Stimulated activated CD4-positive, alpha-beta T cell treated with anti-CD3 and anti-CD28 coated beads, Interleukin-15, amount 100 ng/mL, for 1 hour (primary cell): ENCODE measurements at places on chromosomes 7 and 10.

DNA sequence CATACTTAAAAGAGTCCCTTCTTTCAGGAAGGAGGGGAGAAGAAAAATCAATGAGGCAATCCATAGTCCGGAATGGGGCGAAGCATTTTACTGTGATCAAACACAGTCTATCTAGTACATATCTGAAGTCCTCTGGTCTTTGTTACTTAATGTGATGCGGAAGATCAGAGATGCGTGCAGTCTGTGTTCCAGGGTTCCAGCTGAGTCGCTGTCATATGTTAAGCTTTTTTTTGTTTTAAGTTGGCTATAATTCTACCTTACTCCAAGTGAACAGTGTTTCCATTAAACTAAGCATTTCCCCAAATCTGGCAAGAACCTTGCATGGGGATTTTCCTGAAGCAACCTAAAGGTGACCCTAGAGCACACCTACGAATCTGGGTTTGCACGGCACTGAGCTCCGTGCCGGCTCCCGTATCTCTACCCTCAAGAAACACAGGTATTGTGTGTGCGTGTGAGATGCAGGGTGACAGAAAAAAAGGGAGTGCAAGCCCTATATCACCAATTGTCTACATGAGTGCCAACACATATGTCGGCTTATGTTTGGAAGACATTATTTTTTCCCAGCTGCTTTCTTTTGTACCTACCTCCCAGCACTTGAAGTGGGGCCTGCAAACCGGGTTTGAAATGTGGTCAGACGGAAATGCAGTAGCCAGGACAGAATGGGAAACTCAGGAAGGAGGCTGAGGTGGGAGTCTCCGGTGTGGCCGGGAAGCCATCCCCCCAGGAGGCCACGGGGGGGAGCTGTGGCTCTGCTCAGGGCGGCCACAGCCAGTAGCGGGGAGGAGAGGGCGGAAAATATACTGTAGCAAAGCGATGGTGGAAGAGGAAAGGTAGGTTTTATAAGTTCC lies 435.8 kb upstream of the MGMT start:
- DNase-seq, result no peak

GRCh38 chr7:14836571-14837189 lies 65.9 kb downstream of the DGKB start:
- DNase-seq, result no peak

DNA sequence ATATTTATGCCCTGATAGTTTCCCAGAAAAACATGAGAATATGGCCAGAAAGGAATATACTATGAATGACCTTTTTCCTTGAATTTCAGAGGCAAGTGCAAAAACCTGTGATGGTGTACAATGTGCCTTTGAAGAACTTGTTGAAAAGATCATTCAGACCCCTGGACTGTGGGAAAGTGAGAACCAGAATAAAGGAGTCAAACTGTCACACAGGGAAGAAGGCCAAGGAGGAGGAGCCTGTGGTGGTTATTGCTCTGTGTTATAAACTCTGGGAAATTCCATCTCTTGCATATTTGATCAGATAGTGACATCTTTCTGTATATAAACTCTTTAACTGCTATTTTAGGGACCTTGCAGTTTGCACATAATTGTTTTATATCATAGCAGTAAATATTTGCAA lies 33.7 kb downstream of the RAB18 start:
- DNase-seq, result no peak

GRCh38 chr7:72706521-72706920 lies 121.5 kb downstream of the TYW1B start:
- no peak for DNase-seq

- DNase-seq, result no peak
Observed at GRCh38 chr10:74330646-74331045, 179.6 kb downstream of the ADK start.

DNA sequence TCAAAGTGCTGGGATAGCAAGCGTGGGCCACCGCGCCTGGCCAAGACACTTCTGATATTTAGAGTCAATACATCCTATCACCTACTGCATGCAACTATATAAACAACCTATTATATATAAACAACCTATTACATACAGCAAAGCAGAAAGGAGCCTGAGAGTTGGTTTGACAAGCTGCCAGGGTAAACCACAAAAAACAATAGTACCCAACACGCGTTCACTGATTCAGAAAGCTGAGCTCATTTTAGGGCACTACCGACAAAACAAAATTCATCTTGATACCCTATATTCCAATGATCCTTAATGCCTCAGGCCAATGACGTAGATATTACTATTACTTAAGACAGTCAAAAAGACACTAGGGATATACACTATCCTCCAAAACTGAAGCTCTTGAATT lies 16.2 kb downstream of the MALSU1 start:
- DNase-seq, result no peak

DNA sequence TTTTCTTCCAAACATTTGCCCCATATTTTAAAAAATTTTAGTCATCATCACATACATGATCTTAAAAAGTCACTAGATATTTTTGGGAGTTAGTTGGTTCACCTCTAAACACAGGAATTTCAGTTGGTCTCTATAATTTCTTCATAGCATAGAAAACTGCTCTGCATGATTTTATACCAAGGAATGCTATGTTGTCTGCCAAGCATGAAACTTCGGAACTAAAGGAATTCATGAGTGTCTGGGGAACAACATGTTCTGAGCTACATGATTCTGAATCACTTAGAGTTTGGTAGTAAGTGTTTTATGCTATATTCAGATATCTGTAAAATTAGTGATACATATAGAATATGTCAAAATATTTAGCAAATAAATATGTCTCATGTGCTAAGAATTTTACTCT lies 957.8 kb downstream of the GATA3 start:
- no peak for DNase-seq

- DNase-seq, result no peak
Observed at GRCh38 chr10:43700306-43700705, 51.6 kb upstream of the ZNF32 start.

- DNase-seq, result no peak
Observed at GRCh38 chr7:127901895-127902703, 129.1 kb downstream of the LRRC4 start.

GRCh38 chr7:1531979-1532455 lies 1.5 kb downstream of the MAFK start:
- DNase-seq, result no peak

DNA sequence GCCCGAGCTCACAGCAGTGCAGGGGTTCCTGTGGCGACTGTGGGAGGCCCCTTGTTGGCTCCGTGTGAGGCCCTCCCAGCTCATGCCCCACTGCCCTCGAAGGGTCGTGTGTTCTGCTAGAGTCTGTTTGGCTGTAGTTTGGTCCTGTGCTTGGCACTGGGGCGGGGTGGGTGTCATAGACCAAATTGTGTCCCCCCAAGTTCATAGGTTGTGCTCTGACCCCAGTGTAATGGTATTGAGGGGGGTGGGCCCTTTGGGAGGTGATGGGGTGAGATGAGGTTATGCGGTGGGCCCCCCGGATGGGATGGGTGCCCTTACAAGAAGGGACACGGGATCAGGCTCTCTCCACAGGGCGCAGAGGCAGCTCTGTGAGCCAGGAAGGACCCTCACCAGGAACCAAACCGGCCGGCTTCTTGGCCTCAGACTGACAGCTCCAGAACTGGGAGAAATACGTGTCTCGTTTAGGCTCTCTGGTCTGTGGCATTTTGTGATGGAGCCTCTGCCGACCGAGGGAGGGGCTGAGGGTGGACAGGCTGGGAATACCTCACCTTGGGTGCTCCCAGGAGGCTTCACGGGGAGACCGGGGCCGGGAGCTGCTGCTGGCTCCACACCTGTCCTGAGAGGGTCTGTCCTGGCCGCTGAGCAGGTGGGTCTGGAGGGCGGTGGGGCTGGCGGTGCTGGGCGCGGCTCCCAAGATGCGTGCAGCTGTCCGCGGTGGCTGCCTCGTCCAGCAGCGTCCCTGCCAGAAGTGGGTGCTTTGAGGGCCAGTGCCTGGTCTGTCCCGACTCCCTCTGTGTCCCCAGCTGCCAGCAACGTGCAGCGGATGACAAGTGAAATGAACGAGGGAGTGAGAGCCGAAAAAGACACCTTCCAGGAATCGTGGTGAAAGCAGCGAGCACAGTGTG lies 89.4 kb downstream of the INPP5A start:
- no peak for DNase-seq

- no peak for DNase-seq
Observed at GRCh38 chr10:94626476-94626875, 57.1 kb upstream of the CYP2C18 start.

GRCh38 chr7:39054731-39055130 lies 77.0 kb downstream of the POU6F2 start:
- no peak for DNase-seq

- no peak for DNase-seq
Observed at GRCh38 chr10:2278363-2278762, 541.0 kb upstream of the ADARB2 start.

GRCh38 chr7:74467876-74468275 lies 14.2 kb downstream of the GTF2IRD1 start:
- DNase-seq, result no peak

- no peak for DNase-seq
Observed at GRCh38 chr10:24174014-24174413, 34.9 kb upstream of the KIAA1217 start.

GRCh38 chr10:131892806-131893675 lies 7.8 kb upstream of the PPP2R2D start:
- no peak for DNase-seq

DNA sequence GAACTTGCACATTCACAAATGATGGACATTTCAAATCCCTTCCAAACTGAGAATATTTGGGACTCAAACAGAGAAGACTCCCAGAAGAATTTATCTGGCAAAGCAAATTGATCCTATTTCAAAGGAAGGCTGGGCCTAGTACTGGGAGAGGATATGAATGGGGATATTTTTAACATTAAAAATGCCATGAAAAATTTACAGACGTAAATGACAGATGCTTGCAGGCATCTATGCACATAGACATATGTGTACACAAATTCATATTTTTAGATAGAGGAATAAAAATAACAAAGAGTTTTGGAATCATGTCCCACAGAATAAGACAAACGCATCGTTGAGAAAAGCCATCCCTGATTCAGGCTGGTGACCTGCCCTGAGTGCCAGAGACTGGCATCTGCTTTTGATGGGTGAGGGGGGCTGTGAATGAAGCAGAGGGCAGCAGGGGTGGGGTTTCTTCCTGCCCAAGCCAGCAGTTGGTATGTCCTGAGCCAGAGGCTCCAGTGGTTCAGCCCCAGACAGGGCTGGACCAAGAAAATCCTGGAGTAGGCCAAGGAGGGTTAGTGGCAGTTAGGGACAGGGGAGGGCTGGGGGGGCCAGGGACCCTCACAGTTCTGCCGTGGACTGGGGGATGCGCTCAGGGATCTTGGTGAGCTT lies 138.5 kb downstream of the SLIT1 start:
- no peak for DNase-seq

DNA sequence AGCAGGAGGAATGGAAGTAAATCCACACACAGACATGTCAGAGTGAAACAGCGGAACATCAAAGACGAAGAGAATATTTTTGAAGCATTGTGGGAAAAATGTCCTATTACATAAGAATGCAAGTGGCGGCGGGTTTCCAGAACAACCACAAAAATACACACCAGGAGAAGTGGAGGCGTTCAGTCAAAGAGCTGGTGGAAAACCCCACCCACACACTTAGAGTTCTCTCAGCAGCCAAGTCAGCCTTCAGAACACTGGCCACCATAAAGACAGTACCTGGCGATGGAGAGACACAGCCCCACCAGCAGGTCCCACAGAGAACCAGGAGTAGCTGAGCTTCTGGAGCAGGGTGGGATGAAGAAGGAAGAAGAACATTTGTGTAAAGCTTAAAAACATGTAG lies 23.7 kb downstream of the NKX6-2 start:
- no peak for DNase-seq

GRCh38 chr10:27413831-27414348 lies 90.2 kb upstream of the RAB18 start:
- DNase-seq, result no peak

- no peak for DNase-seq
Observed at GRCh38 chr10:27030060-27030459, 70.2 kb downstream of the ANKRD26 start.

DNA sequence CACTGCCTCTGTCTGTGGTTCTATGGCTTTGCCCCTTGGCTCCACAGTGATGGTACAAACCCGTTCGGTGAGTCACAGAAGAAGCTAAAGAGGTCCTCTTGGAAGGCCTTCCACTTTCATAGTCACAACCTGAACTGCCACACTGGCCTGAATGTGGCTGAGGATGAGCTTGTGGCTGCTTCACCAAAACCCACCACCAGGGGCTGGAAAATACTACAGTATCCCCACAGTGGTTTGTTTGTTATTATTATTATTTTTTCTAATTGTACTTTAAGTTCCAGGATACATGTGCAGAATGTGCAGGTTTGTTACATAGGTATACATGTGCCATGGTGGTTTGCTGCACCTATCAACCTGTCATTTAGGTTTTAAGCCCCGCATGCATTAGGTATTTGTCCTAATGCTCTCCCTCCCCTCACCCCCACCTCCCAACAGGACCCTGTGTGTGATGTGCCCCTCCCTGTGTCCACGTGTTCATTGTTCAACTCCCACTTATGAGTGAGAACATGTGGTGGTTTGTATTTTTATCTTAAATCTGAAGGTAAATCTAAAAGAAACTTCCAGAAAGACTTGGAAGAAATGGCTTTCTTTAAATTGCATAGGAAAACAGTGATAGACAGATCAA lies 160.8 kb upstream of the NPSR1 start:
- no peak for DNase-seq

DNA sequence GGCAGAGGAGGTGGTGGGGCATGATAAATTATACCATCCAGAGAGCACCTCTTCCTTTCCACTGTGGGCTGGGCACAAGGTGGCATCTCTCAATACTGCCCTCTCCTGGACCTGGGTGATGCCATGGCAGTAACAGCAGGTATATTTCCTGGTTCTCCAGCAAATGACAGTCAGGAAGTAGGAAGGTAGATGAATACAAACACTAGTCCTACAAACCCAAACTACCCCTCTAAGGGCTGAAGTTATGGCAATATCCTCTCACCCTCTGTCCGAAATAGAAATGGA lies 1004.9 kb downstream of the KCNMA1 start:
- DNase-seq, result no peak

GRCh38 chr7:48113275-48113674 lies 24.2 kb downstream of the UPP1 start:
- DNase-seq, result no peak

- no peak for DNase-seq
Observed at GRCh38 chr10:86335831-86336230, 30.8 kb downstream of the GRID1 start.

- DNase-seq, result no peak
Observed at GRCh38 chr10:11357439-11357838, 254.0 kb downstream of the USP6NL start.

GRCh38 chr7:4840079-4840501 lies 21.7 kb downstream of the PAPOLB start:
- DNase-seq, result no peak

GRCh38 chr7:47326220-47326619 lies 255.7 kb downstream of the TNS3 start:
- no peak for DNase-seq

GRCh38 chr7:107957436-107957835 lies 45.5 kb downstream of the LAMB1 start:
- no peak for DNase-seq

DNA sequence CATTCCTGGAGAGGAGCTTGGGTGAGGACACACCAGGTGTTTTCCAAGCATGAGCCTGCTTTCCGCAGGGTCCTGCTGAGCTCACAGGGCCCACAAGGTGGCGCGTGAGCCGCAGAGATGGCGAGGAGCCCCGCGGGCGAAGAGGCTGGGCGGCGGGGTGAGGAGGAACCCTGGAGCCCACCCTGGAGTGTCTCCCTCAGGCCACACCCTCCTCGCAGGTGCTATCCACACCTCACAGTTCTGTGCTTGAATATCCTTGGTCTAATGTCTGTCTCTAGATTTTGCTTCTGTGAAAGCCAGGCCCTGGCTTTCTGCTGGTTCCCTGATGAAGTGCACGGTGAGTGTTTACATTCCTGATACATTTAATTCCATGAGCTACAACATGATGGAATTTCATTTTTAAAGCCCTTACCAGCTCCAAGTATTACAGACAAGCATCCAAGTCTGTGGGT lies 433.6 kb downstream of the ACTR3B start:
- no peak for DNase-seq
